ENCODE measurements at places on chromosomes 7 and 10.

- no peak for DNase-seq
Observed at GRCh38 chr7:33888166-33888565, 17.2 kb upstream of the BMPER start.

- no peak for DNase-seq
Observed at GRCh38 chr7:122416336-122416735, 111.8 kb upstream of the FEZF1 start.

DNA sequence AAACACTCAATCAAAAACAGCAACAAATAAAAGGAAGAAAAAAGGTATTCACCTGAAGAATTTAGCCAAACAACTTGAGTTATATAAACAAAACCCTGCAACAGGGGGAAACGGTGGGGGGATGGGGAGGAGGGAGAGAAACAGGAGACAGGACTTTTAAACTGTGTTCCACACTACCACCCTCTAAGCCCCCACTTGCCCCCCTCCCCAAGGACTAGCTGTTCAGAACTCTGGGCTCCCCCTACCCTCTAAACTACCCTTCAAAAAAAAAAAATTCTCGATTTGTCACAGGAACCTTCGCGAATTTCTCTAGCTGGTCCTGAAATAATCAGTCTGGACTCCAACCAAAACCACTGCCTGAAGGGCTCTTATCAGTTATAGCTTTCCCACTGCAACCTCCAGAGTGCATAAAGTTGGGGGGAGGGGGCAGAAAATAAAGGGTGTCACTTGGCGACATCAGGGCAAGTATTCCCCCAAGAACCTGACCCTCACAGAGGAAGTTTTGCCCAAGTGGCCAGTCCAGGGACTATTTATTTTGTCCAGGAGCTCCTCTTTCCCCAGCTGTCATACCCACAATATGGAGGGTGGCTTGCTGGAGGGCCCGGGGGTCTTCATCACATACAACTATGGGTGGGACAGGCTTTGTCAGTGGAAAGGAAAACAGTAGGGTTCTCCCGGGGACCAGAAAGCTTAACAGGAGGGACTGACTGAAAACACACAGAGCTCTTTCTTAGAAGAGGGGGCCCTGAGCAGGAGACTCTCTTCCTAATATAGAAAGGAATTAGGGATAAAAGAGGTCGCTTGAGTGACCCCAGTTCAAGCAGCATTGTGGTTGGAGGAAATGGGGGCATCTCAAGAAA is 1.3 kb downstream of the UBE2H start:
- DNase-seq, result no peak

DNA sequence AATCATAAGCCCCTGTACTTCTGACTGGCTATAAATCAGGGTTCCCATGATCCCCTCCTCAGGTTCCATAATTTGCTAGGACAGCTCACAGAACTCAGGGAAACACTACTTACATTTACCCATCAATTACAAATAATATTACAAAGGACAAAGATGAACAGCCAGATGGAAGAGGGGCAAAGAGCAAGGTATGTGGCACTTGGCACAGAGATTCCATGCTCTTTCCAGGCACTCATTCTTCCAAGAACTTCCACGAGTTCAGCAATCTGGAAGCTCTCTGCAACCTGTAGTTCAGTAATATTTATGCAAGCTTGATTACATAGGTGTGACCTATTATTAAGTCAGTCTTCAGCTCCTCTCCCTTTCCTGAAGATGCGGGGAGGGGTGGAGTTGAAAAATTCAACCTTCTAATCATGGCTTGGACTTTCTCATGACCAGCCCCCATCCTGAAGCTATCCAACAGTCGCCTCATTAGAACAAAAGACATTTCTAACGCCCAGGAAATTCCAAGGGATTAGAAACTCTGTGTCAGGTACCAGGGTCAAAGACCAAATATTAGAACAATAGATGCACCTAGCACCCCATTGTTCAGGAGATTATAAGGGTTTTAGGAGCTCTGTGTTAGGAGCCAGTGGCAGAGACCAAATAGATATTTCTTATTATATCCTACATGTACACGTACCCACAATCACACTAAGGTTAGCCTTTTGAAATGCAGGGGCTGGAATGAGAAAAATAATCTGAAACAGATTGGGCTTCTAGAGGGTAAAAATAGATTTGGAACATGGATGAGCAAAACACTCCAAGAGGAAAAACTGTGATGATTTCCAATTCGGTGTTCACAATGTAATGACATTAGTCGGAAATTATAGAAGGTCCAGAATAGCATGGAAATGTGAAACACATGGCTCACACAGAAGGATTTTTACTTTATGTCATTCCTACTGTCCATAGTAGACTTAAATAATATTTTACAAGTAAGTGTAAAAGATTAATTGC is 7.0 kb downstream of the ANKMY2 start:
- no peak for DNase-seq

- no peak for DNase-seq
Observed at GRCh38 chr7:90897961-90898469, 301.9 kb downstream of the CDK14 start.

DNA sequence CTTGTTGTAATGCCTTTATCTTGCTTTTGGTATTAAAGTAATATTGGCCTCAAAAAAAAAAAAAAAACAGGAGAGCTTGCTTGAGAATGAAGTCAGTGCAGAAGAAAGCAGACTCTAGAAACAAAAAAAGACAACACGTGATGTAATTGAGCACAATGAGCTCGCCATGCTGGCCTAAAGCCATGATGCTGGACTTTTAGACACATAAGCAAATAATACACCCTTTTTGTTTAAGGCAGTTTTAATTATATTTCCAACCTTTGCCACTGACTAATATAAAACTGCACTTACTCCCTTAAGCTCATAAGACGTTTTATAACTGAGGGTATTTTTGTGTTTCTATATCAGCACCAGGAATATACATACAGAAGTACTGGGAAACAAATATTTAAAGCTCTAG is 798.3 kb downstream of the KCNMA1 start:
- no peak for DNase-seq

DNA sequence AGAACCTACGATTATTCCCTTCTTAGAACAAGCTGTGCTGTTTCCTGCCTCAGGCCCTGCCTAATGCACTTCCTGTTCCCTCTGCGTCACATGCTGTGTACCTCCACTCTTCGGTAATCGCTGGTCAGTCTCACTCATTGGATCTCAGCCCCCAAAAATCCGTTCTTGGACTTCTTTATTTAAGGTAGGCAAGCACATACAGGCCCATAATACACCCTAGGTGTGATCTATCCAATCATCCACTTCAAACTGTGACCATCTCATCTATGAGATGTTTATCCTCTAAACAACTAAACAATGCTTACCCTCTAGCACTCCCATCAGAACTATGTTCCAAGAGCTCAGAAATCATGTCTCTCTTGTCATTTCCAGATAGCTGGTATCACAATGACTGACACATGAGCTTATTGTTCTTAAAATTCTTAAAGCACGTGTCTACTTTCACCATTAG is 83.9 kb downstream of the CADPS2 start:
- peak; percentile 35 for DNase-seq

GRCh38 chr10:70355051-70356021 is 27.1 kb downstream of the LRRC20 start:
- no peak for DNase-seq

DNA sequence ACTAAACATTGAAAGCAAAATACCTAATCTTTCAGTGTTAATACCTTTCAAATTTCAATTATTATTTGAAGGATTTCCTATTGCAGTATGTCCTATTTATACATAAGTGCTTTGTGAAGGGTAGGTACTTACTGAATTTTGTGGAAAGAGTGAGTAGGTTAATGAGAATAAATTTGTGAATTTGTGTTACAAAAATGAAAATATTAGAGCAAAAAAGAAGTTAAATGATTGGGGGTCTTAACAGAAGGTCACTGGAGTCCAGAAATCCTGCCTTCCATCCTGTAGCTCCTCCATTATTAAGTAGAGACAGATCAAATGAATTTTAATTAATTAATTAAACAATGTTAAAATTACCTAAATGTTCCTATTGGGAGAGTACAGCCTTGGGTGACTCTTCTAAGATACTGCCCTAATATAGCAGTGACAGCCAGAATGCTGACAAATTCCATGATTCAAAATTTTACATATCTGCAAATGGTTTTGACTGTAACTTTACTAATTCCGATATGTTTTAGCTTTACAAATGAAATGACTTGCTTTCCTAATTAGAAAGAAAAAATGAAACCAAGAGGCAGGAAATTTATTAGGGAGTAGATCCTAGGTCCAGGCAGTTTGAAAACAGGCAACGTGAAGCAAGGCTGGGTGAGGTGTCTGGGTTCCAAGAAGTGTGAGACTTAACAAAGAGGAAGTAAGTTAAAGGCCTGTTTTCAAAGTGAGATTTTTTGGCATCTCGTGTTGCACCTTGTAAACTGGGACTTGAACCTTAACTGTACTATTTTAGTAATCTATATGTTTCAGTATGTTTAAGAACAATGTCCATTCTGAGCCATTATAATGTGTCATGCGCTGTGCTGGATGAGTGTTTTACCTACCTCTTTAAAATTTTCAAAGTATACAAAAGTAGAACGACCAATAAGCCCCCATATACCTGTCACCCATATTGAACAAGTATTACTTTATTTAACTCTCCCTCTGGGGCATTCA is 1.5 kb downstream of the PIK3CG start:
- DNase-seq, result no peak

GRCh38 chr7:44898039-44898438 is 12.7 kb upstream of the PURB start:
- no peak for DNase-seq

DNA sequence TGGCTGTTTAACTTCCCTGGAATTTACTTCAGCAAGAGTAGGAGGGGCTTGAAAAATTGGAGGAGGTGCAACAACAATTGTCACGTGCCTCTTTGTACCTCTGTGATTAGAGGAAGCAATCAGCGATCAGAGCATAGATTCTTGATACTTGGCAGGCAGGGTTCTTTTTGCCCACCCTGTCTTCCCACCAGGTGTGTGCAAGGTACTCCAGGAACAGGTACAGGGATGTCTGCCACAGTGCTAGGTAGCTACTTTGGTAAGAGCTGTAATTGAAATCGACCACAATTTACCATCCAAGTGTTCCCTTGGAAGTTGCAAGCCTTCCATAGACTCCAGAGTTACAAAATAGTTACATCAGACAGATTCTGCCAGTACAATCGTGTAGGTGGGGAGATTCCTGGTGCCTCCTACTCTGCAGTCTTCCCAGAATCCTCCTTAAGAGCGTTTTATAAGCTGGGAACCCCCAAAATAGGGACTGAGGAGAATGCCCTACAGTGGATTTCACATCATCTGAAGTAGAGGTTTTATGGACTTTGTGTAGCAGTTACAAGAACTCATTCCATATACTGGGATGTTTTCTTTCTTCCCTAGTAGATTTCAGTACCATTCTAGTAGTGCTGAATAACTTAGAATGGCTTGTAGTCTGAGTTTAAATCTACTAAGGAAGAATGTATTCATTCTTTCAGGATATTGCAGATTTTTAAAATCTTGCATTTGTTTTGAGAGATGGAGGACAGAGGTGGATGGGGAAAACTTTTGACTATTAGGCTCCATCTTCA is 101.9 kb downstream of the EXOC4 start:
- no peak for DNase-seq

GRCh38 chr7:156001496-156002260 is 189.4 kb upstream of the SHH start:
- no peak for DNase-seq

- no peak for DNase-seq
Observed at GRCh38 chr7:46996972-46997371, 584.9 kb downstream of the TNS3 start.

DNA sequence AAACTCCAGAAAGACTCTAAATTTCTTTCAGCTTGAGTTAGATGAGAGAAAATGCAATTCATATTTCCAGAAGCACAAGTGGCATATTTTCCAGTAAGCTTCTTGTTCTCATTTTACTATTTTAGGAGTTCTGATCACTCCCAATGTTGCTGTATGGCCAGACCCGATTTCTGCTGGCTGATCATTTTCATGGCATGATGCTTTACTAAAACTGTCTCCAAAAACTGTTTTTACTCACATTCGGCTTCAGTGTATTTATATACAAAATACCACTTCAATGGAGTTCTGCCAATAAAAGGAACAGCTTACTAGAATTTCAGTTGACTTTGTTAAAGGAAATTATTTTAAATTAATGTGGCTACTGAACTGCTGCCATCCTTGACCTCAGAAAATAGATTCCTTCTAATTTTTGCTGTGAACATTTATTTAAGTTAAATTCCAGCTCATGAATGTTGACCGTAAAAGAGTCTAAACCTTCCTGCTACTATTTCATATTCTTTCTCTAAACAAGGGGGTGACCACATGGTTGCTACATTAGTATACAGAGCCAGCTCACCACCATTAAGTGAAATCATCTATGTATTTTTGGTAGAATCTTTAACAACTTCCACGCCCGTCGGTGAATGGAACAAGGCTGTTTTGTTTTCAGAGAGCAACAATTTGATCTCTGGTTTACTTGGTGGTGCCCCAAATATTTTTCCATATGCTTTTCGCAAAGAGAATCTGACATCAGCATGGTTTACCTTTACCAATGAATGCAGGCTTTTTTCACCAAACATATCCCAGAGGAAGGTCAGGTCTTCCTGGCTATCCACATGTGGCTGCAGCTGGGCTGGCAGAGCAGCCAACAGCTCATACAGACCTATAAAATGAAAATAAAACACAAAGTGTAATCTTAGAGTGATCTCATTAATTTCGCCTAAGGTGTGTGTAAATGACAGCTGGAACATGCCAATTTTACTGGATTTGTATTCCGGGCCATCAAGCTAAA is 101.2 kb downstream of the MPP7 start:
- DNase-seq, result no peak

DNA sequence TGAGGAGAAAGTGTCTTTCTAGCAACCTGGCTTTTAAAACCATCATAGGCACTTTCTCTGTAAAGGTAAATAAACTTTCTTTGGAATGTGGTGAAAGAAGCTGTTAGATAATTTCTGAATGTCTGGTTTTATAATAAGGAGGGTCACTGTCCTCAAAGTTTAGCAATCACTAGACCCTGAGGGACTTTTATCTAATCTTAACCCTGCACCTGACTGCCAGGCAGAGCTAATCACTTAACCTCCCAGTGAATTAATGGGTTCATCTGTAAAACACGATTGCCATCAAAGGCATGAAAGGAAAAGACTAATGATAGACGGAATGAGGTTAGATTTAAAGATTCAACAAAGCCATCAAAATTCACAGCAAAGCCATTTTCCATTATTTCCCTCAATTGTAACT is 553.8 kb downstream of the GRM8 start:
- DNase-seq, result no peak

All from left cardiac atrium (tissue), 4 donors.